ENCODE measurements at places on chromosomes 3 and 15. TPM values are rescaled to one million over a fixed set of nuclear protein-coding genes. Genes with fewer than 3 reads are reported as not detected.
A peak's percentile ranks its signal among the peaks of the same experiment; 100 is the strongest.

Gene NTRK3
- 3.2 TPM for total RNA-seq

DNA sequence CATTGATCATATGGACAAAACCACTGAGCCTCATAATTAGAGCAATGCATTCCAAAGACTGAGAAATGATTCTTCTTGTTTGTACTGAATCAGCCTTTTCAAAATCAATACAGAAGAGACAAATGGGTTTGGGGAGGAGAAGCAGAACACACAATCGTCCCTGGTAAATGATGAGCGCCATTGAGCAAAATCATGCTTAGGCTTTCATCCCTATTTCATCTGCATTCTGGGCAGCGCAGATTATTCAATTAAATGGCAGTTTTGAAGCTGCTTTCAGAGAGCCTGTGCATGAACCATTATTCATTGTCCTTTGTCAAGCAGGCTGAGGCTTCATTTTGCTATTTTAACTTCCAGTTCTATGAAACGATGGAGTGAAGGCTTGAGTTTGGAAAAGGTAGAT is 371.9 kb downstream of the CACNA2D3 start:
- no peak for DNase-seq

- DNase-seq: peak; percentile 68
These were observed 22.4 kb downstream of the DUOX2 start for GRCh38 chr15:45091576-45091975.

DNA sequence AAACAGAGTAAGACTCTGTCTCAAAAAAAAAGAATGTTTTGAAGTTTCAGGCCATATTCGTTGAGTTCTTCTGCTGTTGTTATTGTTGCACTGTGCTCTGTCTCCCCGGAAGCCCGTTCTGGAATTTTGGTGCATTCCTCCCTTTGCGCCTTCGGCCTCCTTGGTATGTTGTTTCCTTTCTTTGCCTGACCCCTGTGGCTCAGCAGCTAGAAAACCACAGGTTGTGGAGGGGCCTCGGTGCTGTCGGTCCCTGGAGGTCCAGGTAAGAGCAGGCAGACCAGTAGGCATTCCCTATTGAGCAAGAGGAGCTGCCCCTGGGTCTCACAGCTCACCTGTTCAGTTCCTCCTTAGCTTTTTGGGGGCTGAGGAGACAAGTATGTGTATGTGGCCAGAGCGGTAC is 51.0 kb upstream of the DLG1 start:
- no peak for DNase-seq

Gene WDR93
- total RNA-seq: 0.11 TPM

DNA sequence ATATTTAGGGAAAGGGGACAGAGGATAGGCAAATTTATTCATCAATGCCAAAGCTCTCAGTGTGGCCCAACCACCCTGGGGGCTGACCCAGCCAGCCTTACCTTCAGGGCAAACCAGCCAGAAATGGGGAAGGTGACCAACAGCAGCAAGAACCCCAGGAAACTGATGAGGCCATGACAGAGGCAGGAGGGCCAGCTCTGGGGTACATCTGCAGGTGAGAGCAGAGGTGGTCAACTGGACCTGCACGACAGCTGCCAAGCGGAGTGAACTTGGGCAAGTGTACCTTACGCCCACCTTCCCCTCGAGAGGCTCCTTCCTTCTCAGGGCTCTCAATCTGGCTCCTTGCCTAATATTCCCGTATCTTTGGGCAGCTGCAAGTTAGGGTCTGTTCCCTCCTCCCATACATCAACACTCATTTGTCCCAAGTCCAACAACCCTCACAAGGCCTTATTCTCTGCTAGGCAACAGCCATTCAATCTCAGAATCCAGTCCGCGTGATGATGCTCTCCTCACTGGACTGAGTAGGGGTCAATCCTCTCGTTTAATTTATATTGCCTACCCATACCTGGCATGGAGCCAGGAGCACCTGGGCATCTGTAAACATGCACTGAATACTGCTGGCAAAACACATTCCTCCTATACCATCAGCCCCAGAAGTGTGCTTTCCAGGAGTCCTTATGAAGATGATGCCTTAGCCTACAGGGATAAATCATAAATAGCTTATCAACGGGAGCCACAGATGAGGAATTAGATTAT is 1.7 kb downstream of the STOML1 start:
- no peak for DNase-seq

DNA sequence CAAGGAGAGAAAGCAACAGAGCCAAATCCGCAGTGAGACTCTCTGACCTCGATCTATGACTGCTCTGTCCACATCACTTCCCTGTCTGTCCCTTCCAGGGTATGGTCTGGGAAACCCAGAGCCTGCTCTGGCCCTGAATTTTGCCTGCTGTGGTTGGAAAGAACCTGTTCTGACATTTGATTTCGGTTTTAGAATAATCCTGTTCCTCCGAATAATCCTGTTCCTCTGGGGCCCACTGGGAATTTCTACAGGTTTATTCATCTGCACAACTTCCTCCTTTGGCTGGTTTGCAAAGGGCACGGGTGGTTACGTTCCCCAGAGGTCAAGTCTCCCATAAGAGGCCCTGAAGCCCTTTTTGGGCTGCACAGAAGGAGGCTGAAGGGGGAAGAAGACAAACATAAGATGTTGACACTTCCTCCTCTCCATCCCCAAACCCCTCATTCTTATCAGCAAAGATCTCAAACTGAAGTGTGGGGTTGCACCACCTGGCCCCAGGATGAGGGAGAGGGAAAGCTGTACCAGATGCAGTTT is 10.6 kb downstream of the LAMP3 start:
- no peak for DNase-seq

DNA sequence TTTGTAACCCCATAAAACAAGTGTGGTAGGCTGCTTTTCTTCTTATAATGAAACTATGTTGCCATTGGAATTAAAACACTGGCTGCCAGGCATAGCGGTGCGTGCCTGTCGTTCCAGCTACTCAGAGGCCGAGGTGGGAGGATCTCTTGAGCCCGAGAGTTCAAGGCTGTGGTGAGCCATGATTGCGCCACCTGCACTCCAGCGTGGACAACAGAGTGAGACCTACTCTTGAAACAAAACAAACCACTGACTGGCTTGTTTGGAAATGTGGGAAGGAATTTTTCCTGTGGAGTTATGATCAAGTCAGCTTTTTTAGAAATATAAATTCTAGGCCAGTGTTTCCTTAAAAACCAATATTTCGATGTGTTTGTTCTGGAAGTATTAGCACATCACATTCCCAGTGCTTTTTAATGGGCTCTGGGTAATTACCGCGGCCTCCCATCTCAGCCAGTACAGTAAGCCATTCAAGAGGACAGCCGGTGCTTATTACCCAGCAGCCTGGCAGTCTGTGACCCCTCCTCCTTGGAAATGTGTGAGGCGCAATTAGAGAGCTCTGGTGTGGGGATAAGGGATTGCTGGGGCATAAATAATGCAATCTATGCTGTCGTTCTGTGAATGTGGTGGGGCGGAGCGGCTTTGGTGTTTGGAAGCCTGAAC is 58.3 kb upstream of the TRAK1 start:
- DNase-seq: peak; percentile 73

Gene GREM1
- total RNA-seq: not detected

- no peak for DNase-seq
These were observed 917.7 kb downstream of the IGSF11 start for GRCh38 chr3:118116991-118117390.

DNA sequence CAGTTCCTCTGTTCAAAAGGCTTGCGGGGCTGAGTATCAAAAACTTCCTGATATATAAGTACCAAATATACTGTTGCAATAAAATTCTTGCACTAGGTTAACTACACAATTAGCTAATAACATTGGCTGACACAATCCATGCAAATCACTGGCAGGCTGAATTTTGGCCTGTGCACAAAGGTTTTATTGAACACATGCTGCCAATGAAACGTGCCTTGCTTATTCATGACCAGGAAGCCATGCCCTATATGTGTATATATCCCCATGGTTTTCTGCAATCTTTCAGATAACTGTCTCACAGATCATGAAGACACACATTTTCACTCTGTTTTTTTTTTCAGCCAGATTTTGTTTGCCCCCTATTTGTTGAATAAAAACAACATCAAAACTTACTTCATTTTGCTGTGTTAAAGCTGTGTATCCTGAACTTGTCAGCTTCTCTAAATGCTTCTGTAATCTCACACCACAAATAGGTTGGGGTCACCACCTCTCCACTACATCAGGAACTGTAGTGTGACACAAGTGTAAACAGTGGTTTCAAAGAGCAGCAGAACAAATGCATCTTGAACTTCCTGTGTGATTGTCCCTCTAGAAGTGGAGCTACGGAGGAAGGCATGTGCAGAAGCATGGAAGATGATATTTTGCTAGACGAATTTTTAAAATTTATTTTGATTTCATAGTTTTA is 920.7 kb upstream of the NR2F2 start:
- DNase-seq: no peak

DNA sequence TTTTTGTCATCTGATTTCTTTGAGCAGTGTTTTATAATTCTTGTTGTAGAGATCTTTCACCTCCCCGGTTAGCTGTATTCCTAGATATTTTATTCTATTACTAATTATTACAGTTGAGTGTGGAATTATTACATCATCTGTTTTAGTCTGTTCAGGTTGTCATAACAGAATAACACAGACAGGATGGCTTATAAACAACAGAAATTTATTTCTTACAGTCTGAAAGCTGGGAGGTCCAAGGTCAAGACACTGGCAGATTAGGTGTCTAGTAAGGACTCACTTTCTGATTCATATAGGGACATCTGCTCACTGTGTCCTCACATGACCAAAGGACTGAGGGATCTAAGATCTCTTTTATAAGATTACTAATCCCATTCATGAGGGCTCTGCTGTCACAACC is 121.3 kb upstream of the THBS1 start:
- DNase-seq: no peak

DNA sequence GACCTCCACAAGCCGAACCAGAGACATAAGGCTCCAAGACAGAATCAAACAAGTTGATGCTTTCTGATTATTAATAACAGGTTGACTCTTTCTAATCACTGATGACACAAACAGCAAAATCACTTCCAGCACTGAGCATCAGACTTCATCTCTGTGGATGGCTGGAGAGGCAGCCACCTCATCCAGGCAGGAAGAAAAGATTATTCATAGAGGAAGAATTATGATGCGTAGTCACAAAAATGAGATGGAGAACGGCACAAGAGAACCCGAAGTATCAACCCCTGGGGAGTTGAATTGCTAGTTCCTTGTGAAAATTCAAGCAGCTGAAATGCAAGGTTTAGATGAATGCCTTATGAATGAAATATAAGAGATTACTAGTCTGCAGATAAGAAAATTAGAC is 49.9 kb upstream of the LMCD1 start:
- DNase-seq: no peak

DNA sequence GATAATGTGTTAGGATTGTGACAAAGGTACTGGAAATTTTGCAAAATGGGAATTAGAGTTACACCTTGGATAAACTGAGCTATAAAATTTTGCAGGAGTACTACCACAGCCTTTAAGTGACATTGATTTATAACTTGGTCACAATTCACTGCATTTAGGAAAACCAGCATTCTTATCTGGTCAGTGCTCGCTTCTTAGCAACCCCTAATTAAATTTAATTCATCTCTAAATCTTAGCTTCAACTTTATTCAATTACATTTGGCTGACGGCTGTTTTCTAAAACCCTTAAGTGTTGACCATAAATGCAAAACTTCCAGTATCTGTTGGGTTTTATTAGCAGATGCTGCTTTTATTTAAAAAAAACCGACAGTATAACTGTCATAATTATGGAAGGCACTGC is 31.3 kb downstream of the TFRC start:
- no peak for DNase-seq

- DNase-seq: no peak
These were observed 68.2 kb downstream of the SUMF1 start for GRCh38 chr3:4398941-4399245.

Gene PPP1R14D
- not detected for total RNA-seq

Gene CD80
- not detected for total RNA-seq

Gene MAP6D1
- total RNA-seq: 3.0 TPM

DNA sequence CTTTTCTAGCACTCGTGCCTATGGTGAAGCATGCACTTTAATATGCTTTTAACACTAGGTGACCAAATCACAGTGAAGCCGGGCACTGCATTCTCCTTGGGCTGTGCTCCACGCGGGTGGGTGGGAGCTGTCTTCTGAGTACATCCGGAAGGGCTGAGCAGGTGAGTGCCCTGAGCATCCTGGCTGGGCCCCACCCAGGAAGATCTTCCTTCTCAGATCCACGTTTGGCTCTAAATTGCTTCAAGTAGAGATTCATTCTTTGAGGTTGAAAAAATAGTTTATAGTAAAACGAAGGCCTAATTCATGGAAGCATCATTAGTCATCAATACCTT is 73.9 kb upstream of the BLM start:
- no peak for DNase-seq

DNA sequence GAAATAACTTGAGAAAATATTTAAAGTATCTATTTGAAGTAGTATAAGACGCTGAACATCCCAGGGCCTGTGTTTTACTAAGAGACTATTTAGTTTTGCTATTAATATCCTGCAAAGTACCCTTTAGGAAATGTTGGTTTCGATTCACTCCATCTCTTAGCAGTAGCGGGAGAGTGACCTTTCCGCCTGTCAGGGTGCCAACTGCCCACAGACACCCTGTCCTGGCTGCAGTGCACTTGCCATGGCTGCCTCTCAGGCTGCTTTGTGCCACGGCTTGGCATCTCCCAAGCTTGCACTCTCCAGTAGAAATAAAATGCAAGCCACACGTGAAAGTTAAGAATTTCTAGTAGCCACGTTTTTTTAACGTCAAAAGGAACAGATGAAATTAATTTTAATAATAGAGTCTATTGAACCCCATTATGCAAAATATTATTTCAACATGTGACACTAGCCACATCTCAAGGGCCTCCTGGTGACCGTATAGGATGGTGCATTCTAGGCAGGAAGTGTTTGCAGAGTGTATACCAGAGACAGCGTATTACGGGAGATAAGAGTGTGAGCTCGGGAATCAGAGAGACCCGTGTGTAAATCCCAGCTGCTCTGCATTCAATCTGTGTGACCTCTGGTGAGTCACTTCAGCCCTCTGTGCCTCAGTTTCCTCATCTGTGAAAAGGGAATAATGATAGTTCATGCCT is 19.8 kb downstream of the ADAMTS9 start:
- DNase-seq: peak; percentile 76

DNA sequence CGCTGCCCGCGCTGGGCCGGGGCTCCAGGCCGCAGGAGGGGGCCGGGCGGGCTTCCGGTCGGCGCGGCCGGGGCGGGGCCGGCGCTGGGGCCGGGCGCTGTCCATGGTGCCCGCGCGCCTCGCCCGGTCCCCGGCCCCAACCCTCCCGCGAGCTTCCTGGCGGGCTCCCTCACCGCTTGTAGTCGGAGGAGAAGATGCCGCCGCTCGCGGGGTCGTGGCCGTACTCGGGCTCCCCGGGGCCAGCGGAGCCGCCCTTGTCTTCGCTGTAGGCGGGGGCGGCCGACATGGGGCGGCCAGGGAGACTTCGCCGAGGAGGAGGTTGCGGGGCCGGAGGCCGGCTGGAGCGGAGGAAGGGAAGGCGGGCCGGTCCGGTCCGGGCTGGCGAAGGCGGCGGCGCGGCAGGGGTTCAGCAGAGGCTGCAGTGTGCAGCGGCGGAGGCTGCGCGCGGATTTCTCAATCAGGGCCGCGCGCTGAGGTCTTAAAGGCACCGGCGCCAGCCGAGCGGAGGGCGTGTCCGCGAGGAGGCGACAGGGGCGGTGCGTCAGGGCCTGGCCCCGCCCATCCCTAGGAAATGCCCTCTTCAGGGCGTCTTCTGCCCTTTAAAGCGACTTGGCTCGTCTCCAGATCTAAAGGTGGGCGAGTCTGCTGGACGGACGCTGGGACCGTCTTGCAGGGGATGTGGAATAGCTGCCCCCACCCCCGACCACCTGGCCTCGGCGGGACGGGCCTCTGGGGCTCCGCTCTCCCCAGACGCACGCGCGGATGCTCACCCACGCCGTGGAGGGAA is at the start of gene AP3B2:
Gene AP3B2, minus strand, starts transcription at position 455 of the 787 bp plus-strand sequence. Its CDS starts 169 bp downstream, at position 286.
- DNase-seq: peak; percentile 87

Gene TRIM59
- 0.19 TPM for total RNA-seq

Gene LTF
- total RNA-seq: 3.7 TPM

Gene PIK3R4
- total RNA-seq: 10.9 TPM

Data from Right ventricle myocardium superior (tissue), 1 donor.